Liver (tissue), 10 donors: ENCODE measurements at places on chromosomes 6 and 20.

GRCh38 chr6:138406443-138406842 lies 2.4 kb downstream of the HEBP2 start:
- DNase-seq, result no peak

DNA sequence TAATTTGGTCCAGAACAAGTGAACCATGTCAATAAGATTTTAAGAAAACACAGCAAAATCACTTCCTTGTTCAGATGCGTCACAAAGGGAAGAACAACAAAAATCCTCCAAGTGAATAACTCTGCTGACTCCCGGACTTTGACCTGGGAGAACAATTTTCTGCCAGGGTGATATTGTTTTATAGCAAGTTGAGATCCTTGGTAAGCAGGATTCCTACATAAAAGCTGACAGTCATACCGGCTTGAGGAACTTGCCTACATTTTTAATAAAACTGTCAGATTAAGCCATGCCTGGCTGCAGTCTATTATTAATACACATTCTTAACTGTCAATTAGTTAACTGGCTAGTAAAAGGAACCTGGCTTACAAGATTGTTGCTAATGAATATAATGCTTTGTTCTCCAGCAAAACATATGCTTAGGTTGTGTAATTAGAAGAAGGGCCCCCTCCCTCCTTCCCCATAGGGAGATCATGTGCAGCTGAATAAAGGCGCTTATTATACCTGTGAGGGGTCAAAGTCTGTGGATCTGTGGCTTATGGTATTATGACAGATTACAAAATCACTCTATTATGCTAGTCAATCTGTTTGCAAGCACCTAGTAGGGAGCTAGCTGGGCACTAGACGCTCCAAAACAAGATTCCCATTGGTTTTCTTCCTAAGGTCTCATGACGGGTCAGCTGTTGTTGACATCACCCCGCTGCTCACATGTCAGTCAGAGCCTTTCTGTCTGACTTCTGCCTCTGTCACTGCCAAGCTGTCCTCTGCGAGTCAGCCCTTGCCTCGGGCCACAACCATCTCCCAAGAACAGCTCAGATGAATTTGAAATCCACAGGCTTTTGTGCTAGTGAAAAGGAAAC lies 44.6 kb upstream of the SEC63 start:
- DNase-seq, result no peak

DNA sequence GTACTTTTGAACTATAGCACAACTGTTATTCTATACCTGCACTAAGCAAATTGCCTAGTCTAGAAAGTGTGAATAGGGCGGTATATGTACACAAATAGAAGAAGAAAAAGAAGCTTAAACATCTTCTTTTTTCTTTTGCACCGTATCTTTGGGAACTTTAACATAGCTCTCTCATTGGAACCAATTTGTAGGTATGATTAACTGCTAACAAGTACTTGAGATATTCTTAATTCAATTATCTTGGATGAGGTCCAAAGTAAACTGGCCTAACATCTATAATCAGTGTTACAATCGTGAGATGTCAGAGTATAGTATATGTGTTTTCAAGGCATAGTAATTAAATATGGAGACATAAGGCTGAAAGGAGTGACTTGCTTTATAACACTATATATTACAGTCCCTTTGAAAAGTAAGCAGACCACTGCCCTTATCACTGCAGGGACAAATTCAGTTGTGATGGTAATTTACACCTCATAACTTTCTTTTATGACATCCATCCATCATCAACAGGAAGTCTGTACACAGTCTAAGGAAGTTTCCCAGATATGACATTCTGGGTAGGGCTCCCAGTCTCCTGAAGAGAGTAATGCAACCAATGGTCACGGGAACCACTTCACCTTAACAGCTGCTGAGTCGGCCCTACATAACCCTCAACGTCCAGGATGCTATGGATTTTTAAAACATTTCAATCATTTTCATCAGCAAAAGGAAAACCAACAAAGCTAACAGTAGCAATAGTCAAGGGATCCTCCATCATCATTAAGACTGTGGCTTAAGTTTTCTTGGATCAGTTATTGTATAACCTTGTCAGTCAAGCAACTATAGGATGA lies 37.6 kb downstream of the NKAIN2 start:
- no peak for DNase-seq

DNA sequence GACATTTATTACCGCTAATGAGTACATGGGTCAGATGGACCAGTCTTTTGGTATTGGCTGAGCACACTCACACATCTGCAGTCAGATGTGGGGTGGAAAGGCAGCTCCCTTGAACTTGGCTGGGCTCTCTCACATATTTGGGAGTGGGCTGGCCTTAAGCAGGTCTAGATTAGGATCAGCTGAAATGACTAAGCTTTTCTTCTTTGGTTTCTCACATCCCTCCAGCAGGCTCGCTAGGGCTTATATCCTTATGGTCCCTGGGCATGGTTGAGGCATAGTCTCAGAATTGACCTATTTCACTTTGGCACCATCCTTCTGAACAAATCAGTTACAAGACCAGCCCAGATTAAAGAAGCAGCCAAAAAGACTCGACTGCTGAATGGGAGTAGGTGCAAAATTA lies 14.4 kb upstream of the PLCB1 start:
- DNase-seq, result no peak

DNA sequence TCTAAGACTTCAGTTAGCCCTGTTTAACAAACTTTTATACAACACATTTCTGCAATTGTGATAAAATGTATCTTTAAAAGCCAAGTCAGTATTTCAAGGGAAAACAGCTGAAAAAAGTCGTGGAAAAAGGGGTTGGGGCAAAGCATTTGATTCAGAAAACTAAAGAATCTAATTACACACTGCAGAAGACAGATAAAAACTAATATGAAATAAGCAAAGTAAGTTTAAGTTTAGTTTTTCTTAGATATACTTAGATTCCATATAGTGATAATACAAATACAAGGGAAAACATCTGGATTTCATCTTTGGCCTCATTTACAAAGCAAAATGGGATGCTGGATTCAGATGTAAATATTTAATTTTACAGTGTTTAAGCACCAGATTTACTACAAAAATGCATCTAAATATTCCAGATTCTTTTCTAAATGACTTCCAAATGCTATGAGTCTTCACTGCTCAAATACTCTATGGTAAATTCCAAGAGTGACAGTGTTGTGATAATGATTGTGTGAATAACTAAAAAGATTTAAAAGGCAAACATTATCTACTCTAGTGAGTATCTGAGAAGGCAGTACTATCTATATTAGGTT lies 1.5 kb upstream of the ADNP start:
- DNase-seq, result no peak
